ENCODE measurements at places on chromosomes 5 and 9.

GRCh38 chr5:56722317-56722716, 93.0 kb upstream of the MAP3K1 start:
- no peak for DNase-seq

DNA sequence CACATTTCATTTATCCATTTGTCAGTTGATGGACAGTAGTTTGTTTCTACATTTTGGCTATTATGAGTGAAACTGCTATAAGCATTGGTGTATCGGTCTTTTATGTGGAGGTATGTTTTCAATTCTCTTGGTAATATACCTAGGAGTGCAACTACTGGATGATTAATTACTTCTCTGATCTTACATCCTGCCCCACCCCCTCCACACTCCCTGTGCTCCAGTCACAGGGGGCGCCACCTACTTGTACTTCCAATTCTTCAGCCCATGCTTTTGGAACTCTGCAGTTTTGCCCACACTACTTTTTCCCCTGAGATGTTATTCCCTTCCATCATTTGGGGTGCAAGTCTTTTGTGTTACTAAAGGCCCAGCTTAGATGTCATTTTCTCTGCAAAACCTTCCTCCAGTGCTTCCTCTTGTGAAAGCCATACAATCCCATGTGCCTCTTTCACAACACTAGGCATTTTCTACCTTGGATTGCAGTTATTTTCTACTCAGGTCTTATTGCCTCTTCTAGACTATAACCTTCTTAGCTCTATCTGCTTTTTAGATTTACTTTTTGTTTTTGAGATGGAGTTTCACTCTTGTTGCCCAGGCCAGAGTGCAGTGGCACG, 42.1 kb downstream of the SEC61B start:
- DNase-seq = no peak

DNA sequence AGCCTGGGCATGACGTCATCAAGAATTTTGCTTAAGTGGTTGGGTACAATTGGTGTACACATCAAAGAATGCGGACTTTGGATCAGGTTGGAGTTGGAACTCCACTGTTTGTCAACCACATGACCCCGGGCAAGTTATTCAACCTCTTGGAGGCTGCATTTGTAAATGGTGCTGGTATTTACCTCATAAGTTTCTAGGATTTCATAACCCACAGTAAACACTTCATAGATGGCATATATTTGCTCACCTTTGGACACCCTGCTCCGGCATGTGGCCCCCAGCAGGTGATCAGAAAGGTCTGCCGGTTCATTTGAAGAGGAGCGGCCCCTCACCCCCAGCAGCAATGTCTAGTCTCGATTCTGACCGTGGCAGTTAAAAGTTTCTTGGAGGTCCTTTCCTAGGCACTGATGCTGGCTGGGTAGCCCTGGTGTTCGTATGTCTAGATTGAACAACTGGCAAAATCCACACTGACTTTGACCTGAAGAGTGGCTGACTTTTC, 60.6 kb downstream of the IL6ST start:
- DNase-seq = no peak

- no peak for DNase-seq
Measured at GRCh38 chr9:90394871-90395270, 247.8 kb downstream of the DIRAS2 start.

- DNase-seq = no peak
Measured at GRCh38 chr5:151547364-151547763, 43.8 kb downstream of the FAT2 start.

GRCh38 chr5:126479810-126480209, 56.6 kb downstream of the GRAMD2B start:
- no peak for DNase-seq

DNA sequence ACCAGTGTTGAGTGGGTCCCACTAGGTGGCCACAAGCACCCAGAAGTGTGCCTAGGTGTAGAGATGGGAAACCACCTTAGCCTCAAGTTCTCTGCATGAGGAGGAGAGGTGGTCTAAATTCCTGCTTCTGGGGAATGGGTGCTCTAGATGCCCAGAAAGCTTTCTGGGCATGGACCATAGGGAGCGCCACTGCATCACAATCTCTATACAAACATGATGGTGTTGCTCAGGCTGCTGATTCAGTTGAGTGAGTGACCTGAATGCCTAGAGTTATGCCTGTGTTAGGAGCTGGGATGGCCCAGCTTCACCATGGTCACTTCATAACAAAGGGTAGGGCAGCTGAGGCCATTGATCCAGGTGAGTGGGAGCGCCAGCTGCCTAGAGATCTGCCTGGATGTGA, 667.9 kb upstream of the ARRDC3 start:
- DNase-seq = no peak

- no peak for DNase-seq
Measured at GRCh38 chr9:96420468-96421219, 2.5 kb upstream of the ZNF367 start.

GRCh38 chr5:97142521-97143254, at the start of gene LIX1:
Gene LIX1, minus strand, starts transcription at chr5:97142611. Its CDS starts 35 bp downstream, at chr5:97142576.
- DNase-seq = no peak
